Stimulated activated CD8-positive, alpha-beta memory T cell treated with anti-CD3 and anti-CD28 coated beads, Interleukin-7, amount 100 ng/mL, for 1 hour (primary cell): ENCODE measurements at places on chromosomes 4 and X.

DNA sequence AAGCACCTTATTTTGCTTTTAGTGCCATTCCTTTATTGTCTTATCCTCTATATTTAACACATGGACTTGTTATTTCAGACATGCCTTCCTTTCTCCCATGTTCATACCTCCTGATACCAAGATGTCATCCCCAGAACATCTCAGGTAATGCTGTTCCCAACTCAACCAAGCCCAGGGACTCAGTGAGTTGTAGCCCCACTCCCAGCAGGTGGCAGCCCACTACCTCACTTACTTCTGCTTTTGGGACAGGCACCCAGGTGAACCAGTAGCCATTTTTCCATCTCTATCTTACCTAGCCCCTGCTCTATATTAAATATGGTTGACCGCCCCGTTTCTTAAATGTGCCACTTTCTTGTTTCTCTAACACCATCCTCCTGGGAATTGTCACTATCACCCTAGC lies 199.0 kb downstream of the DCHS2 start:
- DNase-seq: no peak

DNA sequence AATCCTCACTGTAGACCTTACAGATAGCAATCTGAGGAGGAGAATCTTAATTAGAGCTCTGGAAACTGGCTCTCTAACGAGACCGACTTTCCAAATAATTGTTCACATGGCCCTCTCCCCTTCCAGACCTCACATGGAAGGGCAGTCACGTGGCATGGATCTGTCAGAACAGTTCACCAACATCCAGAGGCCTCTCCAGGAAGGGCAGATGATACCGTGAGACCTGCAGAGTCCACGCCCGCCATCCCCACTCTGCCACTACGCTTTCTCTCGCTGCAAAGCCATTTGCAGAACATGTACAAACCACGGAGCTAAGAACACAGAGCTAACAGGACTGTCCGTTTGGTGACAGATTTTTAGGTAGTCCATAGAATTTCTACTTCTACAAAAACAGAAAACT lies 20.7 kb downstream of the FAT1 start:
- DNase-seq: no peak

- DNase-seq: no peak
Measured at GRCh38 chr4:88742561-88742960, 44.9 kb upstream of the NAP1L5 start.

- no peak for DNase-seq
Measured at GRCh38 chr4:6461301-6462165, 10.9 kb downstream of the PPP2R2C start.
